ENCODE measurements at places on chromosomes 1 and 21.

DNA sequence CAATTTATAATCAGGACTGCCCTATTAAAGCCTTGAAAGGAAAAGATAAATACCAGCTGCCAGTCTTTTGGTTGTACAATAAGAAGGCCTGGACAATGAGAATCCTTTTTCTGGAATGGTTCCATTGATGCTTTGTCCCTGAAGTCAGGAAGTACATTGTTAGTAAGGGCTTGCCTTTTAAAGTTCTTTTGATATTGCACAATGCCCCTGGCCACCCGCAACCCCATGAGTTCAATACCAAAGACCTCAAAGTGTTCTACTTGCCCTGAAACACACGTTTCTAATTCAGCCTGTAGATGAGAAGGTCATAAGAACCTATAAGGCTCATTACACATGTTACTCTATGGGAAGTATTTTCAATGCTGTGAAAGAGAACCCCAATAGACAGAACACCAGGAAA is 112.1 kb downstream of the OLFM3 start:
- DNase-seq: no peak

DNA sequence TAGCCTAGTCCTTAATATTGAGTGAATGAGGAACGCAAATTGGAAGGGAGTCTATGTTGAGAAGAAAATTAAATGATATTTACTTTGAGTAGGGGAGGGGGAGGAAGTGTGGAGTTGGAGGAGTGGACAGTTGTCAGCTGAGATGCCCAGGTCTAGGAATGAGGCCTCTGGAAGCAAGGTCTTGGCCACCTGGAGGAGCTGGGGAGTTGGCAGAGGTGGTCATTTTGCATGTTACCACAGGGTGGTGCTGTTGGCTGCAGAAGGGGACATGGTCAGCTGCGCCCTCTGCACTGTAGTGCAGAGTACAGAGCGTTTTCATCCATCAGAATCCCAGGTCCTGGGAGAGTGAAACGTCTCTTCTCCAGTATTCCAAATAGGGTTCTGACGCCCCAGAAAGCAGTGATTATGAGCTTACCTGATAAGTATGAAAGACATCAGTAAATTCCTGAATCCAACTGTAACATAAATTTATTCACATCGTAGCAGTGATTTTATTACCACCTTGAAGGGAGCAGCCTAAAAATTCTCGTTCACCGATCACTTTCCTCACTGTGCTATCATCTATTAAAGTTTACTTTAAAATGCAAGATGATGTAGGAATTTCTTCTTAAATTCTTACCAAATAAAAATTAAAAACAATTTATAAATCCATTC is 13.8 kb downstream of the PARK7 start:
- peak; percentile 84 for DNase-seq

DNA sequence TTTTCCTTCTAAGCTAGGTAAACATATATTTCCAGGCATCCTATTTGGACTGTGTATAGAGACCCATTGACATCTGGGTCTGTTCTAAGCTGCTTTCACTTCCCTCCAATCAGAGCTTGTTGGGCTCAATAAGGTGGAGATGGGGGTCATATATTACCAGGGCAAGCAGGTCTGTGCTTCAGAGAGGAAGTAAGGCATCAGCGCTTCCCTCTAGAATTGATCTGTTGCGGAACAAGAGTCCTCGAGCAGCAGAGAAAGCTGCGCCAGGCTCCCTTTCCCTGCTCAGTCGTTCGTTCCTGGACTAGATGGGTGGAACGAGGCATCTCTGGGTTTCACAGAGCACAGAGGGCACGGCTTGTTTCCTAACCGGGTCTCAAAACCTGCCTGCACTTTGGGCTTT is 63.5 kb downstream of the DISC1 start:
- DNase-seq: no peak

DNA sequence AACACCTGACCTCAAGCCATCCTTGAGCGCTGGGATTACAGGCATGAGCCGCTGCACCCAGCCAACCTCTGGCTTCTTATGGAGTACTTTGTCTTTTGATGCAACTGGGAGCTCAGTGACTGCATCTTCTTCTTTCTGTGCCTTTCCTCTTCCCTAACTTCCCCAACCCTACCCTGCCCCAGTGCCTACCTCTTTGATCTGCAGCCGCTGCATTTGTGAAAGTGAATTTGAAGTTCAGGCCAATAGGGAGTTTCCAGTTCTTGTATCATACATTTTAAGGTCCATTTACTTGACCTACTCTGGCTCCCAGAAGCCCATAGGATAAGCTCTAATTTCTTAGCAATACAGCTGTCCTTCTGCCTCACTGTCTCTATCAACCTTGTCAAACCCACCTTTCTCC is 52.2 kb downstream of the KCNC4 start:
- DNase-seq: no peak

DNA sequence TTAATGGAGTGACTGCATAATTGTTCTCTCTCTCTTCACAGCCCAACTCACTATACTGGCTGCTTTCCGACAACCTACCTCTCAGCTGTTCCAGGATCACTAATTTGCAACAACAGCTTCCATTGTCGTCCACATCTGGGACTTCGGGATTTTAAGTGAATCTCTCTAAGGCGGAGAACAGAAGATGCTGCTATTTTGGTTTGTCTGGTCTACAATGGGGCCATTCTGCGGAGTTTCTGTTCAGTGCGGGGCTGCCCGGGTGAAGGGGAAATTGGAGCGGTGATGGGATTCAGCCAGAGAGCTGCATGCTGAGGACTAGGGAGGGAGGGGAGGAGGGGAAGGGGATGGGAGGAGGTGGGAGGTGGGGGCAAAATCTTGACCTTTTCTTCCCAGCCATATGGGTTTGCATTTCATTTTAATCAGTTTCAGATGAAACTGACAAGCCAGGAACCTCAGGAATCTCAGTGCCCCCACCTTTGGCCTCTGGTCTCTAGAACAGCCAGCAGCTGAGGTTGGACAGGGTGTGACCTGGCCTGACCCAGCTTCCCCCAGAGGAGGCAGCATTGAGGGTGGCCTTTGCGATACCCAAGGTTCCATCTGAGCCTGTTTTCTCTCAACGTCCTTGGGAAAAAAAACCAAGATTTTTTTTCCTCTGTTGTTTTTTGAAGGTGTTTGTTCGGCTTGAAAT is 6.9 kb upstream of the SRP9 start:
- DNase-seq: no peak

DNA sequence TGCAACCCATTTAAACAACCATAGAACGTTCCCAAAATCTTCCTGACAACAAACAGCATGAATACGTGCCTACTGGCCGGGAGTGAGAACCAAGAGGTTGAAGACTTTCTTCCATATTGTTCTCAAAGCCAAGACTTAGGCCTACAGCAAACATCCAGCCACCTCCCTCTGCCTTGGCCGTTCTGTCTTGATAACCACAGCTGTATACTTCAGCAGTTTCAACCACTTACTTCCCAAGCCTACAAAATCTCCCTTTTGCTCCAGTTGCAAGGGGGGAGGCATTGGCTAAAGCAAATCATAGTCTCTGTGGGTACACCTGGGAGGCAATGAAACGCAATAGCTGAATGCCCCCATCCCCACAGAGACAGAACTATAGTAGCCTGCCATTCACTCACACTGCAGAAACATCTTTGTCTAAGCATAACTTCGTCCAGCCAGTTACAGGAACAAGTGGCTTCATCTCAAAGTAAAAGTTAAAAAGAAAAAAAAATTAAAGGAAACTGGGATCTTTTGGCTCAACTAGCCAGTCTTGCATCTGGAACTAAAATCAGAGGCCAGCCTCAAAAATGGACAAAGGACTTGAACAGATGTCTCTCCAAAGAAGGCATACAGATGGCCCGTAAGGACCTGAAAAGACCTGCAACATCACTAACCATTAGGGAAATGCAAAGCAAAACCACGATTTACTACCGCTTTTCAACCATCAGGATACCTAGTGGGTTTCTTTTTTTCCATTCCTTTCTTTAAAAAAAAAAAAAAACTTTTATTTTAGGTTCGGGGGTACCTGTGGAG is 186.0 kb downstream of the PSMG1 start:
- DNase-seq: no peak

DNA sequence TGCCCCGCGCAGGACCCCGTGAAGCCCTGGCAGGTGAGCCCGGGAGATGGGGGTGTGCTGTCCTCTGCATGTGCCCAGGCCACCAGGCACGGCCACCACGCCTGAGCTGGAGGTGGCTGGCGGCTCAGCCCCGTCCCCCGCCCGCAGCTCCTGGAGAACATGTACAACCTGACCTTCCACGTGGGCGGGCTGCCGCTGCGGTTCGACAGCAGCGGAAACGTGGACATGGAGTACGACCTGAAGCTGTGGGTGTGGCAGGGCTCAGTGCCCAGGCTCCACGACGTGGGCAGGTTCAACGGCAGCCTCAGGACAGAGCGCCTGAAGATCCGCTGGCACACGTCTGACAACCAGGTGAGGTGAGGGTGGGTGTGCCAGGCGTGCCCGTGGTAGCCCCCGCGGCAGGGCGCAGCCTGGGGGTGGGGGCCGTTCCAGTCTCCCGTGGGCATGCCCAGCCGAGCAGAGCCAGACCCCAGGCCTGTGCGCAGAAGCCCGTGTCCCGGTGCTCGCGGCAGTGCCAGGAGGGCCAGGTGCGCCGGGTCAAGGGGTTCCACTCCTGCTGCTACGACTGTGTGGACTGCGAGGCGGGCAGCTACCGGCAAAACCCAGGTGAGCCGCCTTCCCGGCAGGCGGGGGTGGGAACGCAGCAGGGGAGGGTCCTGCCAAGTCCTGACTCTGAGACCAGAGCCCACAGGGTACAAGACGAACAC is 1.8 kb downstream of the TAS1R3 start:
- no peak for DNase-seq

GRCh38 chr21:18495523-18495922 is 91.9 kb upstream of the TMPRSS15 start:
- no peak for DNase-seq

GRCh38 chr21:41687633-41688032 is 79.2 kb downstream of the RIPK4 start:
- no peak for DNase-seq

DNA sequence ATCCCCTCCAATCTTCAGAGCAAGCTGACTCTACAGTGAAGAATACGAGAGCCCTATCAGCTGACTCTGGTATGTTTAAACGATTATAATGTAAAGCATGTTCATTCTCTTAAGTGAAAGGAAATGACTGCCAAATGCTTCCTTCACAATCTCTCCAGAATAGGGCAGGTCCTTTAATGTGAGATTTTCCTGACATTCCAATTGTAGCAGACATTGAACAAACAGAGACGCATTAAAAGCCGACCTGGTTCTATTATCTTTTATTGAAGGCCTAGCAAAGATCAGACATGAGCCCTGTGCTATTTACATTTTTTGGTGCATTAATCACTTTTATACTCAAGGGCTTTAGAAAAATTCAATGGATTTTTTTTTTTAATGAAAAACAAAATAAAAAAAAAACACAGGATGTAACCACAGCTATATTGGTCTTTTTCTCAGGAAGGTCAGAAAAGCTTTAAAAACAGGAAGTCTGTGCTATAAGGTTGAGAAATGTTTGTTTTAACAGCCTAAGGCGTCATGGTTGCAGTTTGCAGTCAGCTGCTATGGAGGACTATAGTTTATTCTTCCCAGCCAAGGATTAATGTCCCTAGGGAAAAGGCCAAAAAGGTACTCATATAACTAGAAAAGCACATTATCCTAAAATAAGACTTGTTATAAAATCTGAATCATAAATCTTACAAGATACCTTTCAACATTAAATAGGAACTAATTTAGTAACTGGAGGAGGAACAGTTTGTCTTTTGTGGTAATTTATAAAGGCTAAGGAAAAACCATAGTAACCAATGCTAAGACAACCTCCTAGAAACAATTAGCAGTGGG is 104.8 kb downstream of the RERE start:
- DNase-seq: peak; percentile 95

GRCh38 chr1:162632217-162632666 is at the start of gene DDR2:
TSS of gene DDR2 (plus strand) at chr1:162632464. CDS start at chr1:162719064, 86,600 bp downstream.
- peak; percentile 98 for DNase-seq

DNA sequence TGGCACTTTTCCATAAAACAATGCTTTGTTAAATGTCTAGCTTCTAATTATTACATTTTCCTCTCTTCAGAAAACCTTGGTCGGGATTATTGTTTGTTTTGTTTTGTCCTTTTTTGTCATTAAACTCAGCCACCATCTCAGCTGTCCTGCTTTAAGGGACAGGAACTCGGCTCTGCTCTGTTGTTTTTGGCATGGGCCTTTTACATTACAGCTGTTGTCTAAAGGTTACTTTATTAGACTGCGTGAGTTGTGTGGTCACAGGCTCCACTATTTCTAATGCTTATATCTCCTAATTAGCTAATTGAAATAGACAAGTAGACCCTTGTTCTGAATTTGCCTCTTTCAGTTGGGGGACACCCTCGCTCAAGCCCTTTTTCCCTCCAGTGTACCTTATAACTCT is 1.6 kb downstream of the PALMD start:
- no peak for DNase-seq
